ENCODE measurements at places on chromosomes 16 and 17.

- DNase-seq, result no peak
These were observed 11.4 kb downstream of the IGFBP4 start for GRCh38 chr17:40454613-40454995.

DNA sequence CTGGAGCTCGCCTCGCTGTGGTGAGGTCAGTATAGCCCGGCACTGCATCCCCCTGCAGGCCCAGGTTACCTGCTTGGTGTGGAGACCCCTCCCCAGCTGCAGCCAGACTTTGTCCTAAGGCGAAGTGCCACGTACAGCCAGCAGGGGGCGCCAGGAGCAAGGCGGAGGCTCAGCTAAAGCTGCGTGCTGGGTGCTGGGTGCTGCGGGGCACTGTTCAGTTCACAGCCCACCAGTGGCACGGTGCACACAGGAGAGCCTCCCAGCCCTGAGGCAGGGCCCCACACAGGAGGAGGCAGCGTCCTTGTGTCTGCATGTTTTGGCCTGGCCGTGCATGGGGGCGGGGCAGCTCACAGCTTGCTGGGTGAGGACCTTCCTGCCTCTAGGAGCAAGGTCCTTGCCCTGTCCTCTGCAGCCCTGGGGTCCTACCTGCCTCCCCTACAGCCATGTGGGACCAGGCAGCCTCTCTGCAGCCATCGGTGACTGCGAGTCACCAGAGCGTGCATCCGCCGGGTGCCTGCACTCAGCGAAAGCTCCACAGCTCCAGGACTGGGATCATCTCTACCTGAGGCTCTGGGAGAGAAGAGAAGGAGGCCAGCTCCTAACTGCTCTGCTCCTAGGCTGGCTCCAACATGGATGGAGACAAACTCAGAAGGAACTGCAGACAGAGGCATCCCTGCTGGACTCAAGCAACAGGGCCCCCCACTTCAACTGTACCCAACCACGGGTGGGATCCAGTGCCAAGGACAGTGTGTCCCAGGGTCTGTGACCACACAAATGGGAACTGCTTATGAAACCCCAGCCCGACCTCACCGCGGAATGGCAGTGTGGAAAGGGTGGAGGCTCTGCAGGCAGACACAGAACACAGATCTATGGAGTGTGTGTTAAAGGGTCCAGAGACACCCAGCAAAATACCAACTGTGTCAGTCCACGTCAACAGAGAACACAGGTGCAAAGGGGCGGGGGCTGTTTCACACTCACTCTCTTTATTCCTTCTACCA lies 19.0 kb downstream of the SLC7A5 start:
- DNase-seq, result peak; percentile 58

DNA sequence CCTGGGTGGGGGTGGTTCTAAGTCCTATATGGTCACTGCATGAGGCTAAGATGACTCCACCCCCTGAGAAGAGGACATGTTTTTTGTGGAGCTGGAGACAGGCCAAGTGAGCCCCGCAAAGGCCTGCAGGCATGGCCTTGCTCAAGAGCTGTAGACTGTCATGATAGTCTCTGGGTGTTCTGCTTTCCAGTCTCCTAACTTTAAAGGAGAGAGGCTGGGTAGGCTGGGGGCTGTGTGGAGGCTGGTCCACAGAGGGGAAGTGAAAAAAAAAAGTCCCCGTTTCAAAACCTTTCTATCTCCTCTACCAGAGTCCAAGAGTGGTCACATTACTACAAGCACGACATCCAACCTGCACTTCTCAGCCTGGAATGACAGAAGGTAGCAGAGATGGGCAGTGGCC lies 27.1 kb downstream of the CDRT4 start:
- DNase-seq, result no peak

GRCh38 chr16:72896485-72897118 lies 151.3 kb downstream of the ZFHX3 start:
- DNase-seq, result no peak

GRCh38 chr17:56047331-56047730 lies 105.9 kb upstream of the ANKFN1 start:
- no peak for DNase-seq

- DNase-seq, result no peak
These were observed at the start of gene KCNH6 for GRCh38 chr17:63523253-63523855. KCNH6 (plus strand) TSS chr17:63523358; CDS start chr17:63523414, 56 bp downstream.

DNA sequence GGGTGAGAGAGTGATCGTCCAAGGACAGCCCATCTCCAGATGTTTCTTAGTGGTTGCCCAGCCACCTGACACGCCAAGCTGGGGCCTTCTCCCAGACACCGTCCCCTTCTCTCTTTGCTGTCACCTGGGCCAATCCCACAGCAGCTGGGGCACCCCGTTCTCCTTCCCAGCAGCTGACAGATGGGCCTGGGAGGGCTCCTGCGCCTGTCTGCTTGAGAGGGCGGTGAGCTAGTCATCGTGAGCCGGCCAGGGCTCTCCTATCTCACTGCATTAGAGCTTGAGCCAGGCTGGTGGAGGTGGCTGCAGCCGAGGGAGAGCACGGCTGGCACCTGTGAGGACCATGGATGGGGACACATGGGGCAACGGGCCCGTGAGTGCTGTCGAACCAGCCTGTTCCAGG lies 41.2 kb downstream of the RAB11FIP3 start:
- DNase-seq, result no peak

- peak; percentile 1 for DNase-seq
These were observed 16.1 kb upstream of the C17orf78 start for GRCh38 chr17:37359682-37360188.
